CD4-positive, alpha-beta memory T cell (primary cell): ENCODE measurements at places on chromosomes 2 and 18. TPM values are rescaled to one million over a fixed set of nuclear protein-coding genes. Genes with fewer than 3 reads are reported as not detected.

The SP5 gene
- total RNA-seq, result not detected

The ZNF396 gene
- total RNA-seq, result 7.3 TPM

The HYCC2 gene
- 33.1 TPM for total RNA-seq

The PFN4 gene
- not detected for total RNA-seq

The NT5C1B gene
- total RNA-seq, result not detected

The UGT1A4 gene
- total RNA-seq, result not detected

The MARCHF7 gene
- 115 TPM for total RNA-seq

DNA sequence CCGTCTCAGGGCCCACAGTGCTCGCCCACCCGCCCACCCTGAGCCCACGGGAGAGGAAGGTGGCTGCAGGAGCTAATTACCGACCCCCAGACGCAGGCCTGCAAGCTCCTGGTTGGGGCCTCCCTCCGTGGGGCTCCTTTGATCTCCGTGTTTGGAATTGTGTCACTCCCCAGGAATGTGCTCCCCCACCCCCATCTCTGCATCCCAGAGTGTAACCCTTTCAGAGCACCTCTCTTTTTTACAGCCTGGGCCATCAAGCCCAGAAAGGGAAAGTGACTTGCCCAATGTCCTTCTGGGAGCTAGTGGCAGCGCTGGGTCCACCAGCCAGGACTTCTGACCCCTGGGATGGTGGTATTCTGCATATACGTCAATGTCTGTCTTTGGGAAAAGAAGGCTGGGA lies 335.1 kb downstream of the CYRIA start:
- no peak for DNase-seq

- no peak for DNase-seq
Measured at GRCh38 chr2:2234398-2235195, 96.5 kb downstream of the MYT1L start.

DNA sequence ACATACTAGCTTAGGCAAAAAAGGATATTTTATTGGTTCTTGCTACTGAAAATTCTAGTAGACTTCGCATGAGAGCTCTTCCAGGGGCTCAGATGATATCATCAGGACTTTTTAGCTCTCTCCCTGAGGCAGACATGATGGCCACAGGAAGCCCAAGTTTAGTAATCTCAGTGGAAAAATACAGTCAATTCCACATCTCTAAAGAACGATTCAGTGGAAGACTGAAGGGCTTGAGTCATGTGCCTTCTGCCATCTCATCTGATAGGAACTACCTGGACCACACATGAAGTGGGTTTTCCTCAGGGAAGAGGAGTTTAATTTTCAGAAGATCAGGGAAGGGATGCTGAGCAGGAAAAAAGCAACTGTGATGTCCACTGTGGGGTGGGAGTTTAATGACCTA lies 117.3 kb downstream of the TTC27 start:
- no peak for DNase-seq

GRCh38 chr2:200399046-200399445 lies 92.6 kb downstream of the SPATS2L start:
- no peak for DNase-seq

GRCh38 chr18:28112056-28112470 lies 64.9 kb downstream of the CDH2 start:
- DNase-seq, result no peak

- DNase-seq, result no peak
Measured at GRCh38 chr2:6823111-6823510, 42.6 kb downstream of the CMPK2 start.

GRCh38 chr2:1173528-1173927 lies 222.9 kb downstream of the SNTG2 start:
- DNase-seq, result no peak

DNA sequence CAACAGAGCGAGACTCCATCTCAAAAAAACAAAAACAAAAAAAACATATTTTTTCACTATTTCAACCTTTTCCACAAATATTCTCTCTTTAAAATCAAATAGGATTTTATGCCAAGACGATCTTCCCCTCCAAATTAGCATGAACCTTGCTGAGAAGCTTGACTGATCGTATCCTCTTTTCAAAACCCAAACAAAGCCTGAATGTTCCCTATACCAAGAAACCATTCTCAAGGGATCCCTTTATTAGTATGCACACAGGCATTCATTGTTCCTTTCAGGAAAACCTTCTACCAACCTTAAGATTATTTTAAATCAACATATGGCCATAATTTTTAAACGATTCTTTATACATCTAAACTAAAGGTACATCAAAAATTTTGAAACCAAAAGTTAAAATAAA lies 6.3 kb downstream of the SPIRE1 start:
- DNase-seq, result no peak

DNA sequence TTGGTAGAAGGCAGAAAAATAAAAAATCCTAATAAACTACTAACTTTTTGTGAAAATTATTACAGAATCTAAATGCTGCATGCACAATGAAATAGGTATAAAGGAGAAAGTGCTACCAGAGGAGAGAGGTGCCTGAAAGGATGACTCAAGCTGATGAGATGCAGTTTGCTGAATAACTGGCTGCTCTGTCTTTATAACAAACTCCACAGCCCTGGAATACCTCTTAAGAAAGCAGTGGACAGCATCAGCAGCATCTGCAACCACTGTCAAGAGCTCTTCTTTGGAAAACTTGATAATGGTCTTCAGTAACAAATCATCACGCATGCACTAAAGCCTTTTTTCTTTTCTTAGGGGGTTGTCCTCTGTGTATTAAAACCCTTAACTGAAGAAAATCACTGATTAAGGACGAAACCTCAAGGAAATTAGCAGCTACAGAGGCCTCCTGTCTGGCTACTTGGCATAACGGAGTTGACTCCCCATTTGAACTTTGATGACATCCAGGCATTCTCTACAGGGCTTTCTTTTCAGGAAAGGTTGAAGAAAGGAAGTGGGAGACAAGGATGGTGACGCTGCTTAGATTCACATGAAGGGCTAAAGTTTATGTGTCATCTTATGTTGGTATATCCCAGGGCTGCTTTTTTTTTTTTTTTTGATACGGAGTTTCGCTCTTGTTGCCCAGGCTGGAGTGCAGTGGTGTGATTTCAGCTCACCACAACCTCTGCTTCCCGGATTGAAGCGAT lies 28.8 kb downstream of the WDFY1 start:
- DNase-seq, result no peak

DNA sequence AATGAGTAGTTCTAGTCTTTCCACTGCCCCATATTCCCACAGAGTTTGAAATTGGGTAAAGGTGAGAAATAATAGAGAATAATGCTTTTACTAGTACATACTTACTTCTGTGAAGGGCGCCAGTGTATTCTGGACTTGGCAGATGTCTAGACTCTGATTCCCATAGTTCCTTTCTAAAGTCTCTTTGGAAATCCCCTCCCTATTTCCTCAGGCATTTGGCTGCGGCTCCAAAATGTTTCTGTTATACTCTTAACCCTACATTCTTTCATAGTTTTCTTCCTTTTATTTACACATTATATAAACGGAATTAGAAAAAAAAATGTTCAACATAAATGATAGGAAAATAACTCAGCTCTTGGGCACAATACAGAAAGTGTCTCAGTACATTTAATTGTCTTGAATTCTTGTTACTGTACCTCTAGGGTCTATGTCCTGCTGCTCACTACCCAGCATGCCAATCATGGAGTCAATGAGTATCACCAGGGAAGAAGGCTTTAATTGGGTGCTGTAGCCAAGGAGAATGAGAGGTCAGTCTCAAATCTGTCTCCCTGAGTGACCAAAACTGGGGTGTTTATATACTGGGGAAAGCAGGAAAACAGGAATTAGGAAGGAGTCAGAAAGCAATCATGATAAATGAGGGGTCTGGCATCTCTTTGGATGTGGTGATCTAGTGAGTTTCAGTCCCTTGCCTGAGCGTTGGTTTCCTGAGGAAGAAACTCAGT lies 147.8 kb upstream of the MMADHC start:
- DNase-seq, result no peak

GRCh38 chr2:234469251-234469845 lies 27.5 kb downstream of the ARL4C start:
- DNase-seq, result no peak

- DNase-seq, result no peak
Measured at GRCh38 chr2:202090530-202090929, 17.5 kb downstream of the KIAA2012 start.

DNA sequence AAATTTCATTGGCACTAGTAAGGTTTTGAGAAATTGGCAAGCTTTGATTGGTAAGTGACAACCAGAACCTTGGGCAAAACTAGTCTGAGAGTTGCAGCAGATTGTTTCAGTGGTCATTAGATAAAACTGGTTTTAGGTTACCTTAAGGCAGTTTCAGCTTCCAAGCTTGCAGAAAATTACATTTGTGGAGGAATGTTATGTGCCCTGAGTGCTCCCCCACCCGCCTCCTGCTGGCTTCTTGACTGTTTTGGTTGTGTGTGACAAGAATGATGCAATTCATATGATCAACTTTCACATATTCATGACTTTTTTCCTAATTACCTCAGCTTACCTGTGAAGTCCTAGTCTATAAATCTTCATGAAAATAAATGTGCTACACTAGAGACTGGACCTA lies 599.5 kb upstream of the ZNF804A start:
- DNase-seq, result no peak

DNA sequence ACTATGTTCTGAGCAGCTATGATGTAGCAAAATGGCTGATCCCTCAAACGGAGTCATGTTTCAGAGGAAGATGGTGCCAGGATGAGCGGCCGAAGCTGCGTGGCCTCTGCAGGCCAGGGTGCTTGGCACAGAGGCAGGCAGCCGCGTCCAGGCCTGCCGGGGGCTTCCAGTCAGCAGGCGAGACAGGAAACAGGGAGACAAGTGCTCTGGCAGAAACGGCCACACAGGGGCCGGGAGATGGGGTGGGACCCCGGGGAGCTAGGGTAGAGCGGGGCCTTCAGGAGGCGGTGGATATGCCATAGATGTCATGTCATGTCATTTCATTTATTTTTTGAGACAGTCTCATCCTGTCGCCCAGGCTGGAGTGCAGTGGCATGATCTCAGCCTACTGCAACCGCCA lies 50.7 kb downstream of the EIPR1 start:
- DNase-seq, result no peak

DNA sequence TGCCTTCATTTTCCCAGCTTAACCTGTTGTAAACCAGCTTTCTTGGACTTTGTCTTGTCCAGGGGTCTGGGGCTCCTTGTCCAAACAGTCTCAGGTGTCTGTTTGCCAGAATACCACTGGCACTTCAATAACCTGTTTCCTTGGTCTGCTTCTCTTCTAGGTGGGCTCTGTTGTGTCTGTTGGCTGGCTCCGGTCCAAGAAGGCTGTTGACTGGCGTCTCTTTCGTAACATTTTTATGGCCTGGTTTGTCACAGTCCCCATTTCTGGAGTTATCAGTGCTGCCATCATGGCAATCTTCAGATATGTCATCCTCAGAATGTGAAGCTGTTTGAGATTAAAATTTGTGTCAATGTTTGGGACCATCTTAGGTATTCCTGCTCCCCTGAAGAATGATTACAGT lies 17.0 kb downstream of the SLC20A1 start:
- DNase-seq, result no peak

GRCh38 chr18:35658112-35658511 lies 76.6 kb downstream of the GALNT1 start:
- DNase-seq, result no peak

DNA sequence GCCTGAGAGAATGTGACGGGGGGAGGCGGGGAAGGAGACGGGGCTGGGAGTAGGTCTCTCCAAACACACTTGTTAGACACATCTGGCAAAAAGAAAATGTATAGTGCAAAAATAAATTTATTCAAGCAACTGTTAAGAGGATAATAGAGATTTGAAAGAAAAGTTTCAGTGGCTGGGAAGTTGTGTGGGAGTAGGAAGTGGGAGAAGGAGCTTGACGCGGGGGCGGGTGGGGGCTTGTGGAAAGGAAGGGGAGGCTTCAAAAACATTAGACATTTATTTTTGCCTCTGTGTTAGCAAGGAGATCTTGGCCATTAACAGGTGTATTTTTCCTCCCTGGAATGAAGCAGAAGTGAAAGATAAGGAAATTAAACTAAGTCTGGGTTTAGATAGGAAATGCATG lies 90.3 kb downstream of the KLF7 start:
- no peak for DNase-seq

DNA sequence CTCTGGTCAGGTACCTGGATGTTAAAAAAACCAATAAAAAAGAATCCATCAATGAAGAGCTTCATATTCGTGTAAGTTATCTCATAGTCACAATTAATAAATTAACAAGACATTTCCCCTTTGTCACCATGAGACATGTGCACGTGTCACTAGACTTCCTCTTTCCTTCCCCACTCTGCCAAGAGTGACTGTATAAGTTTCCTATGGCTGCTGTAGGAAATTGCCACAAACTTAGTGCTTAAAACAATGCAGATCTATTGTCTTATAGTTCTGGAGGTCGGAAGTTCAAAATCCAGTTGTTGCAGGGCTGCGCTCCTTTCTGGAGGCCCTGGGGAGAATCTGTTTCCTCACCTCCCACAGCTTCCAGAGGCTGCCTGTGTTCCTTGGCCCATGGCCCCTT lies 35.8 kb downstream of the SLC9A4 start:
- no peak for DNase-seq

DNA sequence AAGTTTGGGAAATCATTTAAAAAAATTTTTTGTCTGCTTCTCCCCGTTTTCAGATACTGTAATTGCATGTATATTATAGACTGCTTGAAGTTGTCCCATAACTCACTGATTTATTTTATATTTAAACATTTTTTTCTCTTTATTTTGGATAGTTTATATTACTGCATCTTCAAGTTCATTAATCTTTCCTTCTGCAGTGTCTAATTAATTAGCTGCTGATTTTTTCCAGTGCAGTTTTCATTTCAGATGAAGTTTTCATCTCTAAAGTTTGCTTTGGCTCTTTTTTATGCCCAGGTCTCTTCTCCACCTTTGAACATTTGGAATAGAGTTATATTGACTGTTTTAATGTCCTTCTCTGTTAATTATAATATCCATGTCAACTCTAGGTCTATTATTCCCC lies 9.3 kb downstream of the CLIP4 start:
- no peak for DNase-seq

GRCh38 chr2:85158559-85159273 lies 25.5 kb downstream of the TCF7L1 start:
- no peak for DNase-seq

GRCh38 chr2:101775092-101775491 lies 77.6 kb downstream of the MAP4K4 start:
- DNase-seq, result no peak

DNA sequence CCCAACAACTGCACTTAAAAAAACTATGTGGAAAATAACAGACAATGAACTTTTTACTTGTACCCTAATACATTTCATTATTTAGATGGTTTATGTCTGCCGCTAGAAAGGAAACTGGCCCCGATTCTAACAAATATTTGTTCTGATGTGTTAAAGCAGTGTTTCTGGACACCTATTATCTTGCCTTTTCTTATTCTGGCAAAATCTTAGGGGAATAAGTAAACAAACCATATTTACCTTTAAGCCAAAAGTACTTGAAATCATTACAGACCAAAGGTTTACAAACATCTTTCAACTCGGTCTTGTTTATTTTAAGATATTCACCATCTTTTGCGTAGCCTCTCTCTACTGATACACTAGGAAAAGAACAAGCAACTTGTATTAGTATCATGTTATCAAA lies 11.8 kb upstream of the DLX1 start:
- DNase-seq, result no peak

DNA sequence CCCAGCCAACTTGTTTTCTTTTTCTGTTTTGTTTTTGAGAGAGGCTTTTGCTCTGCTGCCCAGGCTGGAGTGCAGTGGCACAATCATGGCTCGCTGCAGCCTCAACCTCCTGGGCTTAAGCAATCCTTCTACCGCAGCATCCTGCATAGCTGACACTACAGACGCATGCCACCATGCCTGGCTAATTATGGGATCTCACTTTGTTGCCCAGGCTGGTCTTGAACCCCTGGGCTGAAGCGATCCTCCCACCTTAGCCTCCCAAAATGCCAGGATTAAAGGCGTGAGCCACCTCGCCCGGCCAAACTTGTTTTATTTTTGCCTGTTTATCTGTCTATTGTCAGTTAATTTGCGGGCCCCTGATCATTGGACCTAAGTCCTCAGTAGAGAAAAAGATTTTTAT lies 61.6 kb upstream of the MSH6 start:
- DNase-seq, result no peak
